Renal cortex interstitium (tissue), 15 donors: ENCODE measurements at places on chromosomes 11 and 22.

GRCh38 chr11:123645286-123645975 is 9.0 kb downstream of the SCN3B start:
- no peak for DNase-seq

GRCh38 chr11:16632295-16633200 is 105.9 kb upstream of the C11orf58 start:
- no peak for DNase-seq

DNA sequence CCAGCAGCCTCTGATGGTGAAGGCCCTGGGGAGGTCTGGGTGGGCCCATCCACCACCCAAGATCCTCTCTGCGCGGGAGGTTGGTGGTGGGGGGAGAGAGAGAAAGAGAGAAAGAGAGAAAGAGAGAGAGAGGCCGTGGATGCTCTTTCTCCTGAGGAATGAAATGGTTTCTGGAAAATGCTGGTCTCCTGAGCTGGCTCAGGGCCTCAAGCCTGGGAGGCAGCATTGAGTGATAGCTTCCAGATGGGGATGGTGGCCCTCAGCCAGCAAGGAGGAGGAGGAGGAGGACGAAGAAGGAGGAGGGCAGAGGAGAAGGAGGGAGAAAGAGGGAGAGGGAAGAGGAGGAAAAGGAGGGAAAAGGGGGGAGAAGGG is 4.6 kb downstream of the TSPAN32 start:
- DNase-seq = peak; percentile 81

DNA sequence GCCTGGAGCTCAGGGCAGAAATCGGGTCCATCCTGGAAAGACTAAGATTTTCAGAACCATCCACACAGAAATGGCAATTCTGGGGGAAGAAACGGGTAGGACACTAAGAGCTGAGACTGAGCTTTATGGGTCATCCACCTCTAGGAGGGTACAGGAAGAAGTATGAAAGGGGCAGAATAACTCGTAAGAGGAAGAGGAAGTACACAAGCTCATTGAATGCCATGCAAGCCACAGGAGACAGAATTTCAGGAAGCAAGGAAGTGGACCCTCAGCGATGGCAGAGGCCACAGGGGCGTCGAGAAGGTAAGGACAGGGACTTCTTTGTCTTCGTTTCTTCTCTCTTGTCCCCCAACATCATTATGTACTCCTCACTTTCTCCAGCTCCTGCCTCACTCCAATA is 169.6 kb downstream of the MAML2 start:
- DNase-seq = no peak
